Vagina (tissue), 2 donors: ENCODE measurements at places on chromosomes 2 and 18.

GRCh38 chr2:3413697-3414096, 34.2 kb downstream of the TRAPPC12 start:
- H3K27ac ChIP-seq: no peak overlapping the region
- H3K36me3 ChIP-seq: no peaks in the 10 kb centered on the region
- no peaks in the 10 kb centered on the region for H3K4me1 ChIP-seq
- no peaks in the 10 kb centered on the region for H3K27me3 ChIP-seq

DNA sequence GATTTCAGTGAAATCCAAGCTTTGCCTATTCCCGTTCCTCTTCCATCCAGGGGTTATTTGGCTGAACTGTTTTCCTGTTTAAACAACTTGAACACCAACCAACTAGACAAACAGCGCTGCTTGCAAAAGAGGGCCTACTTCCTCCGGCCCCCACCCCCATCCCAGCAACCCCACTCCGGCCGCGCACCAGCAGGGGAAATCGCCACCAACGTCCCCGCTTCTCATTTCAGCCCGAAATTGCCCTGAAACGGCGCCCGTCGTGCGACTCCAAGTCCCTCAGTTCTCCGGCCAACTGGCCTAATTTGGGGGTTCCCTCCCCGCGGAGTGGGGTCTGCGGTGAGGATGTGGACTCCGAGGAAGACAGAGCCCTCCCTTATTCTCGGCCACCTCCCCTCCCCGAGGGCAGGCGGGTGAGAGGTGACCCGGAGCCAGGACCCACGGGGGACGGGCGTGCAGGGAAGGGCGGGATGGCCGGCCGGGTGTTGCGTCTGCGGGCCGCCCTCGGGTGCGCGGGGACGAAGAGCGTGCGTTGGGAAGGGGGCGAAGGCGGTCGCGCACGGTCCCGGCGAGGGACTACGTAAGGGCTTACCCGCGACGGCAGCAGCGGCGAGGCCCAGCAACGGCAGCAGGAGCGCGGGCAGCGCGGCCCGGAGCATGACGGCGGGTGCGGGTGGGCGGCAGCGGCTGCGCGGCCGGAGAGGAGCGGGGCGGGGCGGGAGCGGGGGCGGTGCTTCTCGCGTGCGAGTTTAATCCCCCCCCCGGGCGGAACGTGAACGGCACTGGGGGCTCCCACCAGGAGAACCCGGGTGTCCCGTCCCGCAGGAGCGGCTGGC, at the start of gene CD302:
Gene CD302, minus strand, starts transcription at position 666 of the 833 bp plus-strand sequence. Its CDS starts 10 bp downstream, at position 656.
- peak within 1 kb of the TSS; percentile 71 for H3K27ac ChIP-seq
- H3K27me3 ChIP-seq: no peaks in the 10 kb centered on the region
- DNase-seq: no peak
- H3K36me3 ChIP-seq: no peaks in the 10 kb centered on the region
- H3K4me1 ChIP-seq: peaks cover 25% of the 10 kb centered on the region

- no peak overlapping the region for H3K27ac ChIP-seq
- no peaks in the 10 kb centered on the region for H3K4me1 ChIP-seq
- DNase-seq: peak; percentile 67
- H3K36me3 ChIP-seq: no peaks in the 10 kb centered on the region
Observed at GRCh38 chr18:57910817-57911216, 107.7 kb upstream of the ATP8B1 start.

DNA sequence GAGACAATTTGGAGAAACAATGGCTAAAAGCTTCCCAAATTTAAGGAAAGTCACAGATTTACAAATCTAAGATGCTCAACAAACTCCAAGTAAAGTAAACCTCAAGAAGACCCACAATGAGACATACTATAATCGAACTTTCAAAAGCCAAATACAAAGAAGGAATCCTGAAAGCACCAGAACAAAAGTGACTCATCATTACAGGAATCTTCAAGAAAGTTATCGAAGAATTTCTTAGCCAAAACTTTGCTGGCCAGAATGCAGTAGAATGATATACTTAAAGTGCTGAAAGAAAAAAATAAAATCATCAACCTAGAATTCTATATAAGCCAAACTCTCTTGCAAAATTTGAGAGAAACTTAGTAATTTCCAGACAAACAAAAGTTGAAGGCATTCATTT, 106.5 kb upstream of the TMEM200C start:
- no peaks in the 10 kb centered on the region for H3K36me3 ChIP-seq
- no peak for DNase-seq
- H3K27me3 ChIP-seq: no peaks in the 10 kb centered on the region
- no peaks in the 10 kb centered on the region for H3K4me1 ChIP-seq
- H3K27ac ChIP-seq: no peak overlapping the region

GRCh38 chr18:38487521-38487920, 921.9 kb upstream of the CELF4 start:
- no peaks in the 10 kb centered on the region for H3K27me3 ChIP-seq
- DNase-seq: no peak
- no peaks in the 10 kb centered on the region for H3K4me1 ChIP-seq
- no peak overlapping the region for H3K4me3 ChIP-seq
- no peaks in the 10 kb centered on the region for H3K36me3 ChIP-seq

DNA sequence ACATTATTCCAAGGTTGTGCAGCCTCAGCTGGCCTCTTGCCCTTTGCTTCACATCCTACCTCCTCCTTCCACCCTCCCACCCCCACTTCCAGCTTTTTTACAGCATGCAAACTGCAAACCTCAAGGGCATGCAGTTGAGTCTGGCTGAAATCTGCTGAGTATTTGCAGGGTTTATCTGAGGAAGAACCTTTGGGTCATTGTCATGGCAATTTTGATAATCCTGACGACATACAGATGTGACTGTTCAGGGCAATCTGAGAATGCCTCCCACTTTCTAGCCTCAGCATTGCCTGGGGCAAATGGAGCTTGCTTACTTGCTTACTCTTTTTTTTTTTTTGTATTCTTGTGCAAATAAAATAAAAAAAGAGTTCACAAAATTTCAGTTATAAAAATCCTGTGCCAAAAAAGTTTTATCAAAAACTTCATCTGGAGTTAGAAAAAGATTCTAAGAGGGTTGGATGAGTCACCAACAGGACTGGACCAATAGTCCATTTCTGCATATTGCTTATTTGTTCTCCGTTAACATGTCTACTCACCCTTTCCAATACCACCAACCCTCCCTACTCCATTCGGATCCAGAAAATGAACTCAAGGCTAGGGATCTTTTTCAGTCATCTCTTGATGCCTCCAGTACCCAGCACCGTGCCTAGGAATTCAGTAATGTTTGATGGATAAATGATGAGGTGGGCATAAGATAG, 23.6 kb upstream of the LHCGR start:
- H3K27ac ChIP-seq: no peak overlapping the region
- DNase-seq: no peak

DNA sequence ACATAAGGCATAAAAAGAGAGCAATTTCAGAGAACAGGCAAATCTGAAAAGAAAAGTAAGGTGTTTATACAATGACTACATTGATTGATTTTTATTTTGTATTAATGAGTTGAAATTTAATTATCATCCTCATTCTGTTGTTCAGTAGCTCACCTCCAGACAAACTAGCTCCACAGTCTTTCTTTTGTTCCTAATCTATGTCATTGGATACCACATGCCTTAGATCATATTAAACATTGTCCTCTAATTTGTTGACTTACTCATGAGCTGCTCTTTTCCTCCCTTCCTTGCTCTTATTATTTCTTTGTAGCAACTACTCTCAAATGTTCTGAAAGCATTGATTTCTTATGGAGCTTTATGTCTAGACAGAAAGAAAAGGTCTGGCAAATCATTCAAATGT, 185.5 kb upstream of the ZSWIM2 start:
- H3K4me1 ChIP-seq: no peaks in the 10 kb centered on the region
- no peak overlapping the region for H3K4me3 ChIP-seq
- H3K36me3 ChIP-seq: no peaks in the 10 kb centered on the region
- H3K27me3 ChIP-seq: no peaks in the 10 kb centered on the region

- H3K27me3 ChIP-seq: no peaks in the 10 kb centered on the region
- no peak overlapping the region for H3K4me3 ChIP-seq
- H3K27ac ChIP-seq: no peak overlapping the region
Observed at GRCh38 chr2:36410681-36411080, 55.1 kb downstream of the CRIM1 start.

DNA sequence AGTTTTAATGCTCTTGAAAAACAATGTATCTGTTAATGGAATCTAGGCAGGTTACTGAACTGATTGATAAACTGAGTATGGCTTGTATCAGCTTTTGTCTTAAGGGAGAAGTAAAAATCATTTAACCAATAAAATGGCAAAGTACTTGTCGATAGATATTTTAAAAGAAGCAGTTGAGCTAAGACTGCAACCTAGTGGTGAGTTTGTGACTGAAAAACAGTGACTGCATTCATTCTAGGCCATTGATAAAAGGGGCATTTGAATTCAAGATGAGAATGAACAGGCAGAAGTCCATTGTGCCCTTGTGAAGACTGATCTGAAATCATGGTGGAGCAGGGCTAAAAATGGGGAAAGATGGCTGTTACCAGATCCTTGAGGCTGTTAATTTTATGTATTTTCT, 59.4 kb upstream of the MSTN start:
- H3K4me1 ChIP-seq: peaks cover 5% of the 10 kb centered on the region
- H3K27ac ChIP-seq: no peak overlapping the region
- no peak for DNase-seq
- no peaks in the 10 kb centered on the region for H3K27me3 ChIP-seq
